Activated CD4-positive, CD25-positive, alpha-beta regulatory T cell treated with anti-CD3 and anti-CD28 coated beads, Interleukin-2, amount 50 U/mL, for 24 hours (primary cell): ENCODE measurements at places on chromosomes 3 and 15.

GRCh38 chr3:175288621-175289020 is 429.5 kb downstream of the NAALADL2 start:
- ATAC-seq = no peak

GRCh38 chr15:71143373-71144310 is 28.4 kb downstream of the THSD4 start:
- no peak for ATAC-seq

GRCh38 chr3:180311242-180311641 is 274.5 kb upstream of the PEX5L start:
- ATAC-seq = no peak

DNA sequence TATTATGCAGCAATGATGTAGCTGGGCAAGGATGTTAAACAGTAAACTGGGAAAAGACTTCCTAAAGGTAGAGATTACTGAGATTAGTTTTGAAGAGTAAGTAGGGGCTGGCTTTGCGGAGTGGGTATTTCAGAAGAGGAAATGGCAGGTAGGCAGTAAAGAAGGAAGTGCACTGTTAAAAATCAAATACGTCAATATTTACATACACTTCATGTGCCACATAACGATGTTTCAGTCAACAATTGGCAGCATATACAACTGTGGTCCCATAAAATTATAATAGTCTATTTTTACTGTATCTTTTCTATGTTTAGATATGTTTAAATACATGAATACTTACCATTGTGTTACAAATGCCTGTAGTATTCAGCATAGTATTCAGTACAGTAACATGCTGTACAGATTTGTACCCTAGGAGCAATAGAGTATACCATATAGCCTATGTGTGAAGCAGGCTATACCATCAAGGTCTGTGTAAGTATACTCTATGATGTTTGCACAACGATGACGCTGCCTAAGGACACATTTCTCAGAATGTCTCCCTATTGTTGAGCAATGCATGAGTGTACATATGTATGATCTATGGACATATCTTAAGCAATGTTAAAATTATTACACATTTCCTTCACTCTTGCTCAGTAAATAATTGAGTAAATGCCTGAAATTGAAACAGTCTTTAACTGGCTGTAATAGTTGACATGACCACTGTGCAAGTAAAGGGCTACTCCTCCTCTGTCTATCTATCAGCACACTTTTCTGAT is 196.7 kb downstream of the ISL2 start:
- ATAC-seq = no peak

GRCh38 chr3:277873-278272 is 81.3 kb downstream of the CHL1 start:
- no peak for ATAC-seq

- ATAC-seq = no peak
Measured at GRCh38 chr3:160098261-160098908, 109.8 kb downstream of the IL12A start.

DNA sequence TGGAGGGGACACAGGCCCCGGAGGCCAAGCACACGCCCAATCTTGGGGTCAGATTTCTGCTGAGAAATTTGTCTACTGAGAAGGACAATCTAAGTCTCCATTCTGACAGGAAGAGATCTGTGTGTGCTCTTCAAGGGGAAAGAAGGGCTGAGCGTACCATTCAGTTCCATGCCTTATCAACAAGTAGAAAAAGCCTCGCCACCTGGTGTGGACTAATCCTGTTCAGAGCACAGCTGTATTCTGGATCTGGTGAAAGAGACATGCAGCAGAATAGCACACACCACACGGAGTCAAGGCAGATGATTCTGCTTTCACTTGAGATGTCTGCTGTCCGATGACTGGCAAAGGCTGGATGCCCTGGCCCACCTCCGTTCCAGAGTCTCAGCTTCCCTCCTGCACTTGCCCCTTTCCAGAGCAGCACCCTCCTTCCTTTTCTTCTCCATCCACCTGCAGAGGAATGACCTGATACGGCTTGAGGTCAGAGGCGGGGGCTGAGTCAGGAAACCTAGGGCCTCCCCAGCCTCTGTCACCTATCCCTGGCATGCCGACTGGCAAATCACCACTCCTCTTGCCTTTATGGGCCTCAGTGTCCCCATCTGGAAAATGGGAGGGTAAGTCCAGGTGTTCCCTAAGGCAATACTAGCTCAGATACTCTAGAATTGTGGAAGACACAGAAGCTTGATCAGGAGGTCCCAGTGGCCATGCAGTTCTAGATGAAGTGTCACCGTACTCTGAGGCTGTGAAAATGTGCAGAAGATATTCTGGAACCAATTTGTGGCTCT is 36.9 kb upstream of the CTSH start:
- no peak for ATAC-seq

DNA sequence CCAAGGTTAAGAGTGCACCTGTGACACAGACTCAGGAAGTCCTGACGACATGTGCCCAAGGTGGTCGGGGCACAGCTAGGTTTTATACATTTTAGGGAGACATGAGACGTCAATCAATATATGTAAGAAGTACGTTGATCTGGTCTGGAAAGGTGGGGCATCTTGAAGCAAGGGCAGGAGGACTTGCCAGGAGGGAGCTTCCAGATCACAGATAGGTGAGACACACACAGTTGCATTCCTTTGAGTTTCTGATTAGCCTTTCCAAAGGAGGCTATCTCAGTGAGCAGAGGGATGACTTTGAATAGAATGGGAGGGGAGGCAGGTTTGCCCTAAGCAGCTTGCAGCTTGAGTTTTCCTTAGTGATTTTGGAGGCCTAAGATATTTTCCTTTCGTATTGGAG is 257.4 kb downstream of the CGGBP1 start:
- ATAC-seq = no peak

GRCh38 chr3:69406163-69406562 is 20.3 kb upstream of the FRMD4B start:
- no peak for ATAC-seq

DNA sequence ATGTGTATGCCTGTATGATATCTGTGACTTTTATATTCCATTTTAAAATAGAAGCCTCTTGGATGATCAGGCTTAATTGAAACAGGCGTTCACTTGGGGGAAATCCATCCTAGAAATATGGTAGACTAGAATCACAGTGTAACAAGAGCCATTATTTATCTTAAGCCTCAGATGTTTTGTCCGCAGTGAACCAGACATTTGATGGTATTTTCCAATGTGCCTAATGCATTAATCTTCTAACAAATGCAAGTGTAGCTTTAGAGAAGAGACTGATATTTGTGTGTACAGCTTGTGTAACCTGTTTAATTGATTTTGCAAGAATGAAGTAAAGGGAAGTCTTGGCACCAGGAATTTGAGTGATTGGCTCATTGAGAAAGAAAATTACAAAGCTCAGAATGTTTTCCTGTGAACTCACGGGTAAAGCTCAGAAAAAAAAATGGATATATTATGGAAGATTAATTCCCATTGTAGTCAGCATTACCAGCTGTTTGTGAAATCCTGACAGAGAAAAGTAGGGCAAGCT is 155.7 kb downstream of the SV2B start:
- ATAC-seq = no peak

DNA sequence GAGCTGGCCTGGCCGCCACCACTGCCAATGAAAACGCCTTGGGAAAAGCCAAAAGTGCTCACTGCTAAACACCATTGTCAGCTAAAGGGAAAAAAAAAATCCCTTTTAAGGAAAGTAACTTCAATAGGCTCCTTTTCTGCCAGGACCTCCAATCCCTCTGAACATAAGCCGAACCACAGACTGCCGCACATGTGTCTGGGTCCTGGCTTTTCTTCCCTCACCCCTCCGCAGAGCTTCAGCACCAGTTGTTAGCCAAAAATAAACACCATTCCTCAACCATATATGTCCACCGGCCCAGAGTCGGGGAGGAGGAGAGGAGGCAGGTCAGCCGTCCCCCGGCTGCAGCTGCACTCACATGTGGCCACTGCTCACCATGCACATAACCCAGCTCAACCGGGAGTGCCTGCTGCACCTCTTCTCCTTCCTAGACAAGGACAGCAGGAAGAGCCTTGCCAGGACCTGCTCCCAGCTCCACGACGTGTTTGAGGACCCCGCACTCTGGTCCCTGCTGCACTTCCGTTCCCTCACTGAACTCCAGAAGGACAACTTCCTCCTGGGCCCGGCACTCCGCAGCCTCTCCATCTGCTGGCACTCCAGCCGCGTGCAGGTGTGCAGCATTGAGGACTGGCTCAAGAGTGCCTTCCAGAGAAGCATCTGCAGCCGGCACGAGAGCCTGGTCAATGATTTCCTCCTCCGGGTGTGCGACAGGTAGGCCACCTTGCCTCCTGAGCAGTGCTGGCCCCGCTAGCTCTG is at the start of gene FBXL22:
Gene FBXL22 (plus strand): TSS at position 350 of the 753 bp plus-strand sequence. CDS start 6 bp downstream, at position 356.
- no peak for ATAC-seq

- ATAC-seq = no peak
Measured at GRCh38 chr15:76057332-76058000, 2.3 kb upstream of the TMEM266 start.

DNA sequence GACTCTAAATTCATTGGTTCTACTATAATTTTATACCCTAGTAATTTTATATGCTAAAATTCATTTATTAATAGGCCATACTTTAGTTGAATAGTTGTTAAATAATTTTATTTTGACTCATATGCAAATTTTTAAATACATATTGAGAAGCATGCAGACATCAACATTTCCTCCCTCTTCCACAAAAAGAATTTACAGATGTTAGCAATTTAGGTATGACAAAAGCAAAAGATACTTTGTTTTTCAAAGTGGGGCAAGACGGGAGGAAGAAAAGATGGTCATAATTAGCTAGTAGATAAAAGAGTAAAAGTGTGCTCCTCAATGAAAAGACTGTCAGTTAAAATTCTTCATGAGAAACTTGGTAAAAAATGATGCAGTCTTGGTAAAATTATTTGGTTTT is 148.9 kb upstream of the TSPAN3 start:
- no peak for ATAC-seq

DNA sequence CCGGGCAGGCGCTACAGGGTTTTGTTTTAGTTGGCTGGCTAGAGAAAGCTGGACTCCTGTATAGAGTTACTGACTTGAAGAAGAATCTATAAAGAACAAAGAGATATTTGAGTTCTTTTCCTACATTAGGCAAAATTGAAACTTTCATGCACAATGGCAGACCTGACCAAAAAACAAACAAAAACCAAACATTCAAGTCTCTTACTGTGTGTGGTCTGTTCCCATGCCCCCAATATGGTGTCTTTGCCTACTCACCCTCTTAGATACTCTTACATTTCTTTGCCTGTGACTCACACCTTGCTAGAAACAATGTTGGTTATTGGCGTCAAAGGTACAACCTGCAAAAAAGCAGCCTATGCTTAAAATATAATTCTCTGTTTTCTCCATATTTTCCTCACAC is 109.5 kb upstream of the TMC3 start:
- no peak for ATAC-seq

- ATAC-seq = no peak
Measured at GRCh38 chr3:65902304-65902793, 136.4 kb downstream of the MAGI1 start.

- no peak for ATAC-seq
Measured at GRCh38 chr3:132222868-132223538, 94.2 kb upstream of the ACP3 start.

DNA sequence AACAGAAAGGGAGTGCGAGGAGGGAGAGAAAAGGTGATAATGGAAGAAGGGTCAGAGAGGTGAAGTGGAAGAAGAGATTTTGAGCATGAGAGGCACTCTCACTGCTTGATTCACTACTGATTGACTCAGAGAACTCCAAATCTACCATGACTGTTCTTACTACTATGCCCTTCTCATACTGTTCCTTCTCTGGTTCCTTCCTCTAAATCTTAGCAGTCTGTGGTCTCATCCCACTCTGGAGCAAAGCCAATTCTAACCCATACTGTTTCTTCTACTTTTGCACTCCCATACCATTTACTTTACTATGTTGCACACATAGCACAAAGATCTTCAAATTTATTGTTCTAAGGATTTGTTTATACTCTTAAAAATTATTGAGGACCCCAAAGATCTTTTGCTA is 100.8 kb downstream of the DTWD1 start:
- no peak for ATAC-seq

DNA sequence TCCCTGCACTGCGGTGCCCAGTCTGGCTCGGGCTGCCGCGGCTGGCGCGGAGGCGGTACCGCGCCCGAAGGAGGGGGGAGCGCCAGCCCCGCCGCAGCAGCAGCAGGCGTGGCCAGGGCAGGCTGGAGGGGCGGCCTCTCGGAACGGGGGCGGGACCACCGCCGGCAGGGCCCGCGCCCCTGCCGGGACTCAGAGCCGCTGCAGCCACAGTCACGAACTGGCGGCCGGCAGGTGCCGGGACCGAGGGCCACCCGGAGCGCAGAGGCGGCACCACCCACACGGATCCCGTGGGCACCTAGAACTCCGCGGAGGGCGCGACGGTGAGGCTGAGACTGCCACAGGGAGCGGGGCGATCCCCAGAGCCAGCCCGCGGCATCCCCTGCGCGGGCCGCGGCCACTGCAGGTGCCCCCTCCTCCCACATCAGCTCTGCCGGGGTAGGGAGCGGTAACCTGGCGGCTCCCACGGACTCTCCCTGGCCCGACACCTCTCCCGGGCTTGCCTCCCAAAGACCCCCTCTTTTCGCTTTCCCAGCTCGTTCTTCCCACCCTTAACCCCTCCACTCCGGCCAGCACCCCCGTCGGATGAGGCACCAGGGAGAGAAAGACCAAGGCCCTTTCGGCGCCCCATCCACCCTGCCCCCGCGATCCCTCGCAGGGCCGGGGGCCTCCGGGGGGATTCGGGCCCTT is at the start of gene VWA5B2:
Gene VWA5B2 (plus strand): TSS at position 192 of the 687 bp plus-strand sequence. CDS start 944 bp downstream, outside the sequence.
- peak; percentile 95 for ATAC-seq

GRCh38 chr15:64651601-64652191 is 123.7 kb downstream of the RBPMS2 start:
- ATAC-seq = peak; percentile 98

DNA sequence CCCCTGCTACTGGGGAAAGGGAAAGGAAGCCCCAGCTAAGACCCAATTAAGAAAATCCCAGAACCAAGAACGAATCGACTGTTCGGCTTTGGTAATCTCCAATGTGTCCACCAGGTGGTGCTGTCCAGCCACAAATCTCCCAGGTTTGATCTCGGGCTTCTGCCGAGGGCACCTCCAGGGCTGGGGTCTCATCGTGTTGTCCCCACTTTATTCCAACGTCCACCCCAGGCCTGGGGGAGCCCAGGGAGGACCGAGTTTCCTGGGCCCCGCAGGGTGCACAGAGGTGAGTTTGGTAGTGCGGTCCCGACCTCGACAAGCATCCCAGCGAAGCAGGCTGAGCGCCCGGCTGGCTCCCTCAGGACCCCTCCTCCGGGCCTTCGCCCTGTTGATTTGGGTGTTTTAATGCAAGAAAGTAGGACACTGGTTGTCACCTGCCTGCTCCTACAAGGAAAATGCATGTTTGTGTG is 185.1 kb downstream of the GOLGA6L6 start:
- ATAC-seq = peak; percentile 57

DNA sequence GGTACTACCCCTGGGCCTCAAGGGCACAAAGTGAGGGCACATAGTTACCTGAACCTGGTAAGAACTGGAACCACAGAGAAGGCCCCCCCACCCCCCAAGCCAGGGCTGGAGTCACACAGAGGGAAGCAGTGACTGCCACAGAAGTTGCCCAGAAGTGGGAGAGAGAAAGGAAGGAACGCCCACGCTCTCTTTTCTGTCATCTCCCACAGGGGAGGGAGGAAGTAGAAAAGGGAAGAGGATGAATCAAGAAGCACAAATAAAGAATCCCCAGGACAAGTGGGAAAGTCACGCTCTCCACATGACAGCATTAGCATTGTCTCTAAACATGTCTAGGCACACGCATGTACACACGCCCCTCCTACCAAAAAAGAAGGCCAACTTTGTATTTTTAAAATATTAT is 114.7 kb upstream of the FRMD4B start:
- no peak for ATAC-seq

GRCh38 chr3:50164984-50165909 is 10.1 kb downstream of the SEMA3F start:
- ATAC-seq = no peak

- no peak for ATAC-seq
Measured at GRCh38 chr3:12807066-12807465, 10.6 kb downstream of the CAND2 start.

- no peak for ATAC-seq
Measured at GRCh38 chr3:124935794-124936542, 1.4 kb upstream of the MUC13 start.
